ENCODE measurements at places on chromosomes 5 and 9.

- DNase-seq = peak; percentile 26
Observed at GRCh38 chr9:117415358-117415914, 579 bp upstream of the ASTN2 start.

DNA sequence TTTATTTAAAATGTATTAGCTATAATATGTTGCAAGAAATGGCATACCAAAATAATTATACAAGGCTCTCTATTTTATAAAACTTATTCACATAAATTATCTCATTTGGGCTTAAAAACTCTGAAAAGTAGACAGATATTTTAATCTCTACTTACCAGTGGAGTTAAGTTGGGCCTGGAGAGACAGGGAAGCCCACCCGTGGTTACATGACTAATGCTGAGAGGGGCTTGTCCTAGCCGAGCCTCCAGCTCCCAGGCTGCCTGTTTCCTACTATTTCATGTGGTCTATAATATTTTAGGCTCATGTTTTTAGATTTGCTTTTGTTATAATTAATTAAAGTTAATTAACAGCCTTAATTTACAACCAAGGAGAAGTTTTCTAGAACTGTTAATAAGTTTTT, 20.9 kb upstream of the ASPN start:
- DNase-seq = no peak

- no peak for DNase-seq
Observed at GRCh38 chr5:142959683-142960657, 189.8 kb downstream of the ARHGAP26 start.

GRCh38 chr5:106759581-106759980, 911.2 kb downstream of the EFNA5 start:
- DNase-seq = peak; percentile 12

GRCh38 chr5:132629230-132629944, 28.6 kb upstream of the IL13 start:
- no peak for DNase-seq

DNA sequence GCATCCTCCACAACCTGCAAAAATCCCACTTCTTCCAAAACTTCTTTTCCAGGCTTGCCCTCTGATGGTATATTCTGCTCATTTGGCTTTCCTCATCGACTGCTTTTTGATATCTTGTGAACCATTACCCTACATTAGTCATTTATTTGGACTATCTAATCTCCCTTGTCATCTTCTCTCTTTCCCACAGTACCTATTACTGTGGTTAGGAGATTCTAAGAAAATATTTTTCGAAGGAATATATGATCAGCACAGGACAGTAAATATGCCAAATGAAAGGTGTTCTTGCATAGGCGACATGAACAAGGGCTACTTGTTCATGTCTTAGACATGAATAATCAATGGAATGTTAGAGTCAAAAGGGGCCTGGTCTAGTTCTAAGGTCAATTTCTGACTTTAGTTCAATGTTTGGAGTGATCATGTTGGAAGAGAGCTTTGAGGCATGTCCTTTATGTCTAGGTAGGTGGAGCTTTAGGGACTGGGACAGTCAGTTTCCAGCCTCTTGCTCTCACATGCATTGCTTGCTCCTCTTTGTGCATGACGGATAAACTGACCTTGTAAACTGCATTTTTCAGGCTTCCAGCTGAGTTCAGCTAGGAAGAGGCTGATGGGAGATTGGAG, 243.4 kb upstream of the RPS23 start:
- DNase-seq = no peak

DNA sequence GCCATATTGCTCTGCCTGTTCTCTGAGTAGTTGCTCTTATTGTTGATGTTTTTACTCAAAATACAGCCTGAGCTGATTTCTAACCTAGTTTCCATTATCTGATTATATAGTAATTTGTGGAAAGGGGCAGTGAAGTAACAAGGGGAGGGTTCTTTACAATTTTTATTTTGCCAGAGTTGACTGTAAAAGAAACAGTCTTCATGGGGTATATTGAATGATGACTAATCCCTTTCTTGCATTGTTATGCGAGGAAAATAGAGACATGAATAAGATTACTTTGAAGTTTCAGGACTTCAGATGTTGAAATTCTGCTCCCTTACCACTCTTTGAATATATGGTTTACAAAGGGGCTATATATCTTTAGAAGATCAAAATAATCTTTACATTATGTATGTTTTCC, 9.1 kb upstream of the LRRC70 start:
- no peak for DNase-seq

DNA sequence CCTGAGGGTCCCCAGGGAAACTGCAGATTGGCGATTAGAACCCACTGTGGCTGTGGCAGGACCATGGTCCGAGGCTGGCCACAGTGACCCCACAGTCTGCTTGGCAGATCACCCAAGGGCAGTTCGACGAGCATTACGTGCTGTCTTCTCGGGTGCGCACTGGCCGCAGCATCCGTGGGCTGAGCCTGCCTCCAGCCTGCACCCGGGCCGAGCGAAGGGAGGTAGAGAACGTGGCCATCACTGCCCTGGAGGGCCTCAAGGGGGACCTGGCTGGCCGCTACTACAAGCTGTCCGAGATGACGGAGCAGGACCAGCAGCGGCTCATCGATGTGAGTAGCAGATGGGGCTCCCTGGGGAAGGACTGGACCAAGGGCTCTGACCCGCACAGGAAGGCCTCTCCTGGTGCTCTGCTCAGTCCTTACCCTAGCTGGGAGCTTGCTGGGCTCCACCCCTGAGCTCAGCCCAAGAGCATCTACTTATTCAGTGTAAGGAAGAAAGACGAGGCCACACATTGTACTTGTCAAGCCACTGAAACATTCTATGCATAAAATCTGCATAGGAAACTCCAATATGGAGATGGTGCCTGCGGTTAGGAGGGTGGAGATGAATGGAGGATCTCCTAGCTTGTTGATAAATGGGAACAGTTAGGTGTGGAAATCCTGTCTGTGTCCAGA, 21.9 kb downstream of the CKMT2 start:
- DNase-seq = no peak

DNA sequence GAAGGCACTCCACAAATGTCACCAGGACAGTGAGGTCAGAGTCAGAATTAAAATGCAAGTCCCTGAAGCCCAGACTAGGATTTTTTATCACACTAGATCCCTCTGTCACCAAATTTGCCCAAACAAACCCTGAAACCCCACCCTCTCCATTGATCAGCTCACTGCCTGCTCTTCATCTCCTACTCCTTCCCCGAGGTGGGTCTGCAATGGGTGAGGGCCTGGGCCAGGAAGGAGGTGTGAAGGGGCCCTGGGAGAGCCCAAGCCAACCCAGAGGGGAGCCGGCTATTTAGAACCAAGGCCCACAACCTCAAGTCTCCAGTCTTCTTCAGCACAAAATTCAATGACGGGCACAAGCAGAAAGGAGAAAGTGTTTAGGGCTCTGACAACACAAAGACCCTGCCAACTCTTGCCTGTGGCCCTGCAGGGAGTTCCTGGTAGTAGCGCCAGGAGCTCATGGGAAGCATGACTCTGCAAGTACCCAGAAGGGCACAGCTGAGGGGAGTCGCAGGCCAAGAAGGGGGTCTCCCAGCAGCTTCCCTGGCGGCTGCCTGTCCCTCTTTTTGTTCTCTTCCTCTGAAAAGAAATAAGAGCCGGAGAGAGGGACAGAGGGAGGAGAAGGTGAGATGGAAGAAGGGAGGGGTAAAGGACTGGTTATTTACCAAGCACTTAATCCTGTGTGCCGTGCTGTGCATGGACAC, 5.5 kb downstream of the FOXI1 start:
- DNase-seq = no peak

- DNase-seq = no peak
Observed at GRCh38 chr5:39555788-39556187, 131.0 kb upstream of the DAB2 start.

GRCh38 chr5:169190849-169191248, 110.1 kb downstream of the SLIT3 start:
- peak; percentile 16 for DNase-seq

- no peak for DNase-seq
Observed at GRCh38 chr5:148873690-148874485, 47.5 kb downstream of the ADRB2 start.

- DNase-seq = no peak
Observed at GRCh38 chr9:128033609-128034008, 33.5 kb downstream of the NAIF1 start.

- DNase-seq = peak; percentile 99
Observed at GRCh38 chr5:114450437-114450836, 88.6 kb downstream of the KCNN2 start.

DNA sequence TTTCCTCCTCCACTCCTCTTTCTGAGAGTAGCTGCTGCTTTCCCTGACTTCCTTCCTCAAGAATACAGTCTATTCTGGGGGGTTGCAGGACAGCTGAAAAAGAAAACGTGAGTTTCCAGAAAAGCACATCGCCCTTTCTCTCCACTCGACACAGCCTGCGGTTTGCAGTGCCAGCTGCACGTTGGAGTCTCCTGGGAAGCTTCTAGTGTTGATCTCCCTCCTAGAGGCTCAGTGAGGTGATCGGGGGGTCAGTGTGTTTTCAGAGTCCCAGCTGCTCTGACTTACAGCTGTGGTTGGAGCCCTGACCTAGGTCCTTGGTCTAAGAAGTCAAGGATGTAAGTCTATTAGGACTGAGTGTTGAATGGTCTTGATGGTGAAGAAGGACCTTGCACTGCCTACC, 25.0 kb upstream of the SUSD3 start:
- DNase-seq = peak; percentile 81

DNA sequence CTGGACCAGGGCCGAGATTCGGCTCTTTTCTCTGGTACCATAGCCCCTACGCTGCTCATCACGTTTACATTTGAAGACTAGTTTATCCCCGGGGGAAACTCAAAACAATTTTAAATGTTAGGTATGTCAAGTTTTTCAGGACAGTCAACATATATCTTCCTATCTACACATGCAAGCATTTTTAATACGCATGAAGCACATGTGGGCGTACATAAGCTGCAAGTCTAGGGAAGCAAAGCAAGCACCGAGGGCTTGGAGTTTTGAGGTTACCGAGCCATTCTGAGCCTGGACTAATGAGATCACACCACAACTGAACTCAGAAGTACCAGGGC, 154.4 kb downstream of the AUH start:
- DNase-seq = no peak

DNA sequence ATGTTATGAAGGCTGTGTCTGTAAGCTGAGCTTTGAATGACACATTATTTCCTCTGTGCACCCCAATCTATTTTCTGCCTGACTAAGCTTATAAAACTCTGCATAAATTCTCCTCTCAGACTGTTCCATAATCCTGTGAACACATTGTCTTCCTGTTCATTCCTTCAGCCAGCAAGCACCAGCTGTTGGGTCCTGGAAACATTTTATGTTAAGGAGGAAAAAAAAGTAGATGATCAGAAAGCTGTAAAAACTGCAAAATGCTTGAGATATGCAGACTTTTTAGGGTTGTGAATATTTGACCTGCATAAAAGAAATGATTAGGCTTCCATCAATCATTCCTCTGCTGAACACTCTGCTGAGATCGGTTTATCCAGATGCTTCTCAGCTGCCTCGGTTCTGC, 1246.0 kb upstream of the DMAC1 start:
- DNase-seq = peak; percentile 33

DNA sequence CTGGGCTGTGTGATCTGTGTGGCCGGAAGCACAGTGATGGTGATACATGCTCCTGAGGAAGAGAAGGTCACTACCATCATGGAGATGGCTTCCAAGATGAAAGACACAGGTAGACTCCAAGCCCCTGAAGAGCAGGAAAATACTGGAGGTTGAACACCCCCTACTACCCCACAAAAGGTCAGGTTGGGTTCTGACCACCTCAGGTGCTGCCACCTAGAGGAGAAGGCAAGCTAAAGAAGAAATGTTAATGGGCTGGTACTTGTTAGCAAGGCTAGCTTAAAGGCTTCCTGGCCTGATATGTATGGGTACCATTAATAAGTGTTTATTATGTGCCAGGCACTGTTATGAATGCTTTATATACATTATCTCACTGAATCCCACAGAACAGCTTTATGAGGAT, 11.7 kb downstream of the NIPAL4 start:
- DNase-seq = no peak

DNA sequence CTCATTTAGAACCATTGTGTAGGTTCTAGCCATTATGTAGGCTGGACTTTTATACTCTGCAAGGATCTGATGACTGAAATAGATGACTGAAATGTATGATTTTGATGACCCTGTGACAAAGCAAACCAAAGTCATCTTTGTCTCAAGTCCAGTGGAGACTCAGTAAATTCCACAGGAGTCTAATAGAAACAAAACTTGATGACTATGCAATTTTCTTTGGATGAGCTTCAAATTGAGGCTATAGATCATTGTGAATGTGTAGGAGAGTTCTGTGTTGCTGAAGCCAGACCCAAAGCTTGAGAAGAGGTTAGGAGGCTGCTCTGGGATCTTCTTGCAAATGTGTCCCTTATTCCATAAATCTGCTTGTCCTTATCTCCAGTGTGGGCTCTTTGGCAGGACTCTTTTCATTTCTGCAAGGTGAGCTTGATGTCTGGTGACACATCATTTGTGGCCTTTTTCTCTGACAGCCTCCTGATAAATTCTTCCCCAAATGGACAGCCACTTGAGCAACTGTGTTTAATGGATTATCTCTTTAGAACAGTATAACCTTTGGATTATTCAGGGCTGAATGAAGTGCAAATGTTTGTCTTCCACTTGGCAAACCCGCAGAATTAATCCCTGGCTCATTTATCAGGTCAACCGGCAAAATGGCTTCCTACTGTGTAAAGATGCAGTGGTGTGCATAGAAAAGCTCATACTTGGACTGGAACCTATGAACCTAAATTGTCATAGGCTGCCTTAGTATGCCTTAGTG, 235.1 kb upstream of the ANKH start:
- no peak for DNase-seq

GRCh38 chr9:134773842-134774241, 106.8 kb upstream of the FCN2 start:
- DNase-seq = no peak

DNA sequence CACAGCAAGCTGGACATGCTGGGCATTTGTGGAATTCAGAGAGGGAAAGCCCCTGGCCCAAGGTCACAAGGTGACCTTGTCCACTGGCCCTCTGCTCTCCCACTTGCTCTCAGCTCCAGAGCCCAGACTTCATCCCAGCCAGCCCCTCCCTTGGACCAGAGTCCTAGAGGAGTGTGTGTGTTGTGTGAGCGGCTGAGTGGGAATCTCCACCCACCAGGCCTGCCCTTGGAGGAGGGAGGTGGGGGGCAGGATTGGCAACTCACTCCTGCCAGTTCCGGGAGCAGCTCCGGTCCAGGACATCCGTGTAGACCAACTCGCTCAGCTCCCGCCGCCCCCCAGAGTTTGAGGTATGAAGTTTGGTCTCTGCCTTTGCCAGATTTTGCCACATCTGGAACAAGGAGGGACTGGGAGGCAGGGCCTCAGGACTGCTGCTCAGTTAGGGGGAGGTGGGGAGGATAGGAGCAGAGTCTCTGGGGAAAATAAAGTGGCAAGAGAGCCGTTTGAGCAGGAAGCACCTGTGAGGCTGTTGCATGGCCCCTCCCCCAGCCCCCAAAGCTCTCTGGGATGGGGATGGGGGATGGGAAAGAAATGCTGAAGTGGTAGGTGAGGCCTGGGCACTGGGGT, 1.4 kb downstream of the MZB1 start:
- DNase-seq = no peak

GRCh38 chr5:83856881-83857280, 136.2 kb upstream of the HAPLN1 start:
- peak; percentile 60 for DNase-seq
